ENCODE measurements at places on chromosomes 16 and 17.
A peak's percentile ranks its signal among the peaks of the same experiment; 100 is the strongest.

GRCh38 chr16:16133943-16134604 lies 89.2 kb downstream of the ABCC6 start:
- DNase-seq = no peak

DNA sequence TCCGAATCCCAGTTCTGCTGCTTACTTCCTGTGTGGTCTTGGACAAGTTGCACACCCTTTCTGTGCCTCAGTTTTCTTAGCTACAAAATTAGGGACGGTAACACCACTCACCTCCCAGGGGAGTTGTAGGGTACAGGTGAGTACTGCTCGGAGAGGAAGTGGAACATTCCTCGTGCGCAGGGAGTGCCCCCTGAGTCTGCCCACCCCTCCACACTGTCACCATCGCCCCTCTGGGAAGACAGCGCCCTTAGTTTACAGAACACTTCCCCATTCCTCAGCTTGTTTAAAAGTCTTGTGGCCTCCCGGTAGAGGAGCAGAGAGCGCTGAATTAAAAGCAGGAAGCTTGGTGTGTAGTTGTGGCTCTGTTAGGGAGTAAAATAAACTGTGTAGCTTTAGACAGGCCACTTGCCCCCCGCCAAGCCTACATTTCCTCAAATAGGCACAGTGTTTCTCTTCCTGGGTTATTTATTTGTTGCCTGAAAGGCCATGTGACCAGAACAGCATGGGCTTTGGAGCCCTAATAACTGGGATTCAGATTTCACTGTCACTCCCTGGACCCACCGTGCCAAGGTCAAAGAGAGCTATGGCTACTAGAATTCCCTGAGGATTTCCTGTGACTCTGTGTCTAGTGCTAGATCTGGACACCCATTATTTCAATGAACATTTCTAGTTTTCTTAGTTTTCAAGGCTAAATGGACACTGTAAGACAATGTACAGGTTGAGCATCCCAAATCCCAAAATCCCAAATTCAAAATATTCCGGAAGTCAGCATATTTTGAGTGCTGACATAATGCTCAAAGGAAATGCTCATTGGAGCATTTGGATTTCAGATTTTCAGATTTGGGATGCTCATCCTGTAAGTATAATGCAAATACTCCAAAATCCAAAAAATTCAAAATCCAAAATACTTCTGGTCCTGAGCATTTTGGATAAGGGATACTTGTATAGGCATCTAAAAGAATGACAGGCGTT lies 372.5 kb downstream of the SNX29 start:
- DNase-seq = no peak

GRCh38 chr16:83245061-83245460 lies 562.7 kb upstream of the HSBP1 start:
- no peak for DNase-seq

GRCh38 chr16:75065521-75066149 lies 50.9 kb downstream of the LDHD start:
- DNase-seq = no peak

DNA sequence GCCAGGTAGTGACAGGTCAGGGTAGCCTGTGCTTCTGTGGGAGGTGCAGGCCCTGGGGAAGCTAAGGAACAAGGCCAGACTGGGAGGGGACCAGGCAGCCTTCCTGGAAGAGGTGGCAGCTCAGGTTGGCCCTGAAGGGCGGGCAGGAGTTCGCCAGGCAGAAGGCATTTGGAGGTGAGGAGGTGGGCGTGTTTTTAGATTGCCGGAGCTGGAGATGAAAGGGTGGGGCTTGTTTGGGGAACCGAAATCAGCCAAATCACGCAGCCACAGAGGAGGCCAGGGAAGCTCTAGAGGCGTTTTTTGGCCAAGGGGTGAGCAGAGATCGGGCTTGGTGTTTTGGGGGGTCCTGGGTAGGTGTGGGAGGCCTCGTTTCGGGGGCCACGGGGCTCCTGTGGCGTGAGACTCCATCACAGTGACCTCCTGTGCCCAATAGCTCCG lies 7.6 kb downstream of the ADCY7 start:
- no peak for DNase-seq

DNA sequence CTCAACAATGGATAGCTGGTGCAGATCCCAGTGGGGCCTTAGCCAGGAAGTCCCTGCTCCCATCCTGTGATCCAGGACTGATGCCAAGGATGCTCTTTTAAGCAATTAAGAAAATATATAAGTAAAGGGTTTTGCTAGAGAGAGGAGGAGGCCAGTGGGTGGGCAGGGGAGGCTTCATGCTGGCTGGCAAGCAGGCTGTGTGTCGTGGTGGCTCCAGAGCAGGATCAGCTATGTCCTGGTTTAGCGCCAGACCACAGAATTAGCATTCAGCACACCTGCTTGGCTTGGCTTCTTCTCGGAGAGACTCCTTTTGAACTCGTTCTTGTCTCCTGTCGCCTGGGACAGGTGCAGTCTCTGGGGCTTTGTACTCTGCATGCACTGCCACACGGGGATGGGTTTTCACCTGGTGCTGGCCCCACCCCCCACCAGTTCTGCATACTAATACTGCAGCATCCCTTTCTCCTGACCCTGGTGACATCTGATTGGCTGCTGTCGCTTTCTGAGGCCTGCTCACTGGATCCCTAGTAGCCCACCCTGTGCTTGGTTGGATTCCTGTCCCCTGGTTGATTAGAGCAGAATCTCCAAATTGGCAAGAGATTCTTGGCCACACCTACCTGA lies 66.1 kb downstream of the PLD6 start:
- no peak for DNase-seq

DNA sequence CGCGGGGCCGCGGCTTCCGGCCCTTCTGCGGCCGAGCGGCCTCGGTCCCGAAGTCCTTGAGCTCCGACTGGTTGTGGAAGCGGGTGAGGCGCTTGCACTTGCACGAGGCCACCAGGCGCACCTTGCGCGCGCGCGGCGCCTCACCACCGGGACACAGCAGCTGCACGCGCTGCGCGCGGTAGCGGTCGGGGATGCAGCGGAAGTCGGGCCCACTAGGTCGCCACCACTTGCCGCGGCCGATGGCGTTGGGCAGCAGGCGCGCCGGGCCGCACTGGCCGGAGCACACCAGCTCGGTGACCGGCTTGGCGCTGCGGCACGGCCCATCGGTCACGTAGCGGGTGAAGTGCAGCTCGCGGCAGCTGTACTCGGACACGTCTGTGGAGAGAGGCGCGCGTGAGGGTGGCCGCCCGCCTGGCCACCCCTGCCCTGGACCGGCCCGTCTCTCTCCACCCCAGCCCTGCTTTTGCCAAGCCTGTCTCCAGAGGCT lies 3.2 kb downstream of the SOST start:
- DNase-seq = peak; percentile 11

DNA sequence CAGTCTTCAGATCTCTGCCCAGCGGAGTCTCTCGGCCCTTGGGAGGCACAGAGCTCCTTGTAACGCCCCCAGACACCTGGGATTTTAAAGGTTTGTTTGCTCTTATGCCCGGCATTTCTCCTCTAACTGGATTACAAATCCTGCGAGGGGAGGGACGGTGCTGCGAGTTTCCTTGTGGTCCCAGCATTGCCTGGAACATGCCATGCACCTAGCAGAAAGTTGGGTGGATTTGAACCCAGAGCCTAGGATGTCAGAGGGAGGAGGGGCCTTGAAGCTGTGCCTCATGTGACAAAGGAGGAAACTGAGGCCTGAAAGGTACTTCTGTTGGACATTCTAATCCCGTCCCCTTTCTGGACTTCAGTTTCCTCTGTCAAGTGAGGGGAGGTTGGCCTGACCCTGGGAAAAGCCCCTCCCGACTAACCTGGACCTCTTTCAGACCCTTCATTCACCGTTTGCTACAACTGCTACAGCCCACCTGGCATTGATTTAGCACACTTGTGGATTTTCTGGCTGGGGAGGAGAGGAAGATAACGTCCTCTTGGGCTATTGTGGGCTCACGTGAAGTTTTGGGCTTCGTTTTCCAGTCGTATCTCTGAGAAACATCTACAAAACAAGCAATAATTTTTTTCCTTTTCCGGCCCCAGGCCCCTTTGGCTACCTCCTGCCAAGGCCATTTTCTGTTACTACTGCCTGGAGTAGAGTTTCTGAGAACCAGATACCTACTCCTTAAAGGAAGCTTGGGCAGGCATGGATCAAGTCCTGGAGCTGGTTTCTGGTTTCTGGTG lies 30.9 kb downstream of the MRC2 start:
- no peak for DNase-seq

DNA sequence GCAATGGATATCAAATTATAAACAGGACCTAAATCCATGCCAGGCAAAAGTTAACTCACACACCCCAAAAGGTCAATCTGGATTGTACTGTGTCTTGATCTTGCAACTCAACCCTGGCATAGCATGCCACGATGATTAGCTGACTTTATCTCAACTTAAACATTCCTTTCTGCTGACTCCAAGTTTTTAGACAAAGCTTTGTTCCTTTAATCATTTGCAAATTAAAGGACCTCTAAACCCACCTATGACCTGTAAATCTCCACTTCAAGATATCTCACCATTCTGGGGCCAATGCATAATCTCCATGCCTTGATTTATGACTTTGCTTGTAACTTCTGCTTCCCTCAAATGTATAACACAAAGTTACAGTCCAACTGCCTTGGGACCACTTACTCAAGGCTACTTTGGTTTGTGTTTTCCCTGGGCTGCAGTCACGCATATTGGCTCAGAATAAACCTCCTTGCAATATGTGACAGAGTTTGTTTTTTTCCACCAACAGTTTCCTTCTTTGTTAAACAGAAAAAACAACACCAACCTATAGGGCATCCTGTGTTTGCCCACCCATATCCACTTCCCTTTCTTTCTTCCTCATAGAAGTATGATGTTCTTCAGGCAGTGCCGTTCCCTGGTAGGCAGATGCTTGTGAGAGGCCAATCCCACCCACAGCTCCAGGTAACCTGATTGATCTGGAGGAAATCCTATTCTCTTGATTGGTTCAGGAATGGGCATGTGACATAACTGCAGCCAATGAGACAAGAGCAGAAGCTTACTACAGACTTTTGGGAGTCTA lies 390.6 kb upstream of the ERCC4 start:
- DNase-seq = no peak

GRCh38 chr17:44280392-44280937 lies 12.5 kb upstream of the SLC4A1 start:
- no peak for DNase-seq

DNA sequence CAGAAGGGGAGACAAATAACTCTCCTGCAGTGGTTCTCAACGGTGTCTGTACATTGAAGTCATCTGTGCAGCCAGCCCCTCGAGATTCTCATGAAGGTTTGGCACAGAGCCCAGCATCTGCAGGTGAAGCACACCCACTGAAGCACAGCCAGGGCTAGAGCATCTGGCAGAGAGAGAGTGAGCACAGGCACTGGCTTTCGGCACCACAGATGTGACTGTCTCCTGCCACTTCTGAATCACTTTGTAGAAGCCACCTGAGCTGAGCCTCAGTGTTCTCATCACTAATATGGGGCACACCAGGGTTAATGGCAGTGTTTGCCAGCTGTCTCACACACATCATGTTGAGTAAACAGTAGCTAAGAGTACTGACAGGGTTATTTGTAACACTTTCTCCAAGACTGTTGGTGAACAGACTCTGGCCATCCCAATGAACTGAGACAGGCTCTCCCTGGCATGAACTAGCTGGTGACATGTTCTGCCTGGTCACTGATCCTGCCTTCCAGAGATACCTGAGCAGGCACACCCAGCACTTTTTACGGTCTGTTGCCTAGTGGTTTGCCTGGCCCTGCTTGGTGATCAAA lies 10.9 kb downstream of the HSPB9 start:
- no peak for DNase-seq

GRCh38 chr17:59381716-59382570 lies 50.5 kb downstream of the YPEL2 start:
- no peak for DNase-seq

DNA sequence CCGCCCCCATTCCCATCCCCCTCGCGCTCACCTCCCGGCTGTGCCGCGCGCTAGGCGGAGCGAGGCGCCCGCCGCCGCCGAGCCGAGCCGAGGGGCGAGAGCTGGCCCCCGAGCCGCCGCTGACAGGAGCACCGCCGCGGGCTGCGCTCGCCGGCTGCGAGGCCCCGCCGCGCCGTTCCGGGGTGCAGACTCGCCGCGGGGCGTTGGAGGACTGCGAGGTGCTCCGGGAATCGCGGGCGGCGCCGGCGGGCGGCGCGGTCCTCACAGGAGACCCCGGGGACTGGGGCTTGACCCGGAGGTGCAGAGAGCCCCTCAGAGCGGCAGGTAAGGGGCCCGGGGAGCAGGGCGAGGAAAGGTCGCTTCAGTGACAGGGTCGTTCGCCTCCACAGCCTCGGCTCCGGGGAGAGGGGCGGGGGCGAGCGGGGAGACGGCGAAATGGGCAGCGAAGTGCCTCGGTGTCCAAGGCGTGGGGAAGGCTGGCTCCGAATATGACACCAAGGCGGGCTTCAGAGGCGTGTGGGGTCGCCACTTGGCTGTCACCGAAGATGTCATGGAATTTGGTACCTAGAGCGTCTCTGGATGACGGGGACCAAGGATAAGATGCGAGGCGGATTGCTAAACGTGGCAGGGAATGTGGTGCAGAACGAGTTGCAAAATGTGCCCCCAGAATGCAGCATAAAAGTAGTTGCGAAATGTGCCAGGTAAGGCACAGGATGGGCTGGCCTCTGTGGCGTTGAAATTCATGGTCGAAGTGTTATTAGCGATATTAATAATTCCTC lies 580 bp downstream of the TANC2 start:
- peak; percentile 39 for DNase-seq

GRCh38 chr16:46884513-46885293 lies 541 bp downstream of the GPT2 start:
- DNase-seq = no peak

DNA sequence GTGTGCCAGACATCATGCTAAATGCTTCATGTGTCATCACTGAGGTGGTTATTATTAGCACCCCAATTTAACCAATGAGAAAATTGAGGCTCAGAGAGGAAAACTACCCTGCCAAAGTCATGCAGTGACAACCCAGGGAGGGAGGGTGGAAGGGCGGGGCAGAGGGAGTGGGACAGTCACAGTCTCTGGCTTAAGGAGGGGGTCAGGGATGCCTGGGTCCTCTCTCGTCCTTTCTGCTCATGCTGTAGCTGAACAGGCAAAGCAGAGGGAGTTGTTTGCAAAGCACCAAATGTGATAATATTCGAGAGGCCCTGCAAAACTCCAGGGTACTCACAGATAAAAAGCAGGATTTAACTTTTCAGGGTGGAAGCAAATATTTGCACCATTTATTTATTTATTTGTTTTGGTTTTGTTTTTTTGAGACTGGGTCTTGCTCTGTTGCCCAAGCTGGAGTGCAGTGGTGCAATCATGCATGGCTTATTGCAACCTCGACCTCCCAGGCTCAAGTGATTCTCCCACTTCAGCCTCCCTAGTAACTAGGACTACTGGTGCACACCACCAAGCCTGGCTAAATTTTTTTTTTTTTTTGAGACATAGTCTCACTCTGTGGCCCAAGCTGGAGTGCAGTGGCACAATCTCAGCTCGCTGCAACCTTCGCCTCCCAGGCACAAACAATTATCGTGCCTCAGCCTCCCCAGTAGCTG lies 47.9 kb upstream of the NKD1 start:
- no peak for DNase-seq

All from foreskin keratinocyte (primary cell).